ENCODE measurements at places on chromosomes 7 and 10. TPM values are rescaled to one million over a fixed set of nuclear protein-coding genes. Genes with fewer than 3 reads are reported as not detected.

The TFEC gene
- total RNA-seq, result 6.8 TPM

The FAM131B gene
- total RNA-seq, result 7.1 TPM

The GRID1 gene
- 0.40 TPM for total RNA-seq

The LRRC4 gene
- 0.20 TPM for total RNA-seq

The TMEM273 gene
- 18.4 TPM for total RNA-seq

The SLC26A3 gene
- total RNA-seq, result 1,864 TPM

The CCL26 gene
- total RNA-seq, result not detected

The SHTN1 gene
- total RNA-seq, result 20.6 TPM

The ZNF804B gene
- not detected for total RNA-seq

The LBX1 gene
- total RNA-seq, result not detected

The PPP1R17 gene
- not detected for total RNA-seq

The SUV39H2 gene
- total RNA-seq, result 3.4 TPM

Measured in transverse colon (tissue), 4 donors.